ENCODE measurements at places on chromosomes 13 and 19.

- no peak for DNase-seq
Measured at GRCh38 chr13:105573136-105573535, 962.3 kb downstream of the EFNB2 start.

GRCh38 chr19:32129141-32129540 is 216.3 kb upstream of the ZNF507 start:
- DNase-seq: no peak

DNA sequence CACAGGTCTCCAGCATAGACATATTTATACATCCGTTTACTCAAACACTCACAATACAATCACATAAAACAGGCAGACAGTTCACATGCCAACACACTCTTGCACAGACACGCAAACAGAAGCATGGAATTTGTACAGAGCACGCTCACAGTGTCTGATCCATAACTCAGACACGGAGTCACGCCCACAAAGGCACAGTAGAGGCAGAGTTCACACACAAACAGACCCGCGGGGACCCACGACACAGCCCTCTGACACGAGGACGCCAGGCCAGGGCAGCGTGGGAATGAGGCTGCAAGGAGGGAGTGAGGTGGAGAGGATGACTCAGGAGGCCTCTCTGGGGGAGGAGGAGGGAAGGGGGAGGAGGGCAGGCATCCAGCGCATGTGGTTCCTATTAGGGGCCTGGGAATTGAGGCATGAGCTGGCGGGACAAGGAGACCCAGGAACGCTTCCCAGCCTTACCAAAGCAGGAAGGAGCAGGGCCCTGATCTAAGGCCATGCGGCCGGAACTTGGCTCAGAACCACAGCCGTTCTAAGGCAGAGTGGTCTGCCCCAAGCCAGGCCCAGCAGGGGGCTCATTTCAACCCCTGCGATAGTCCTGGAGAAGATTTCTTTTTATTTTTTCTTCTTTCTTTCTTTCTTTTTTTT is 9.1 kb upstream of the OLFM2 start:
- no peak for DNase-seq

DNA sequence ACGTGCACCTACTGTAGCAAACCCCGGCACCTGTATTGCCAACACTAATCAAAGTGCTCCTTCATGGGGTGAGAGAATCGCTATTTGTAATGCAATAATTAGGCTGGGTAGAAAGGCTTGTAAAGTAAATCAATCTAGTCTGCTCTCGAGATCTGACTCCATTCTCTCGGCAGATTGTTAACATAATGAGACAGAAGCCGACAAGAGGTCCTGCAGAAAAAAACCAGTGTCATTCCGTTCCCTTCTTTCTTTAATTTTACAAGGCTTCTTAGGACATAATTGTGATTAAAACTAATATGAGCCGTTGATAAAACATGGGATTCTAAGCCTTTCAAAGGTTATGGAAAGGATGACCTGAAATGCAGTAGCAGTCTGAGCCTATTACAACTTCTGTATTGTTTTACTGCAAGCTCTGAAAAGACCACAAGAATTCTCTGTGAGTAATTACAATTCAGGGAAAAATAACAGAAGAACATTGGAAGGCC is 530.0 kb downstream of the PCDH9 start:
- DNase-seq: no peak

GRCh38 chr13:50236898-50237318 is 221.7 kb downstream of the KCNRG start:
- DNase-seq: no peak
